ENCODE measurements at places on chromosomes 12 and 14.

- no peak for DNase-seq
These were observed 606.1 kb downstream of the SLC16A7 start for GRCh38 chr12:60201891-60202290.

- DNase-seq: no peak
These were observed 136.3 kb downstream of the DYRK2 start for GRCh38 chr12:67784831-67785230.

- DNase-seq: no peak
These were observed 56.3 kb downstream of the FGD4 start for GRCh38 chr12:32455607-32456071.

DNA sequence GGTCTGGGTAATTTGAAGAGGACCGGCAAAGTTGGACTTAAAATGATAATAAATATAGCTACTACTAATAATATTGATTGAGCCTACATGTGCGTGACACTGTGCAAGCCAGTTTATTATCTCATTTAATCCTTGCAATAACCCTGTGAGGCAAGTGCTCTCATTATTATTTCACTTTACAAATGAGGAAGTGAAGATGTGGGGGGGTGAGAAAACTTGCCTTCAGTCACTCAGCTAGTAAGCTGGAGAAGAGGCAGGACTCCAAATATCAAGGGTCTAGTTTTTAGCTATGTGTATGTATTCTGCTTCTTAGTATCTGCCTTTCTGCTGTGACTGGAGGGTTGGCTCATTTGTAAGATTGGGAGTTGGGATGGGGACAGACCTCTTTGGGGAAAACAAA, 39.2 kb downstream of the NPAS3 start:
- no peak for DNase-seq

DNA sequence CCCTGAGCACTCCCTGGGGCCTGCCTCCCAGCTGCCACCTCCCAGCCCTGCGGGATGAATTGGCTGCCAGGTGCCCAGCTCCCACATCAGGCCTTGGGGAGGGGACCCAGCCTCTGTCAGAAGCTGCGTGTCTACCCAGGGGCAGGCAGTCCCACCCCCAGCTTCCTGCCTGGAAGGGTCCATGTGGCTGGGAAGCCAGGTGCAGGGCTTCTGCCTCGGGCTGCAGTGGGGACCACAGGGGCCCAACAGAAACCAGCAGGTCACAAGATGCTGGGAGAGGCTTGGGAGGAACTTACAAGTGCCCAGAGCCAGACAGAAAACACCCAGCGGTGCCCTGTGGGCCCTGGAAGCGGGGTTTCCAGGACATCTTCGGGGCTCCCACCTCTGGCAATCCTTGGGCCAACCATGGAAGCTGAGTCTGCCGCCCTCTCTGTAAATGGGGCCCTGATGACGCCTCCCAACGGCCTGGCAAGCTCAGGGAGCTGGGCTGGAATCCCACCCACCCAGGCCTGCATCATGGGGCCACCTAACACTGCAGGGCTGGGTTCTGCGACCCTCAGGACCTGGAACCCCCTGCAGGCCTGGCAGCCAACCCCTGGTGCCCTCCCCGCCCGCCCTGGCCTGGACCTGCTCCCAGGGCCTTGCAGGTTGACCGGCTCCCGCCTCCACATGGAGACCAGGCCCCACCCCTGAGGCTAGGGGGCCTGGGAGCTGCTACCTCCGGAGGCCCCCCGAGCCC, 36.6 kb downstream of the CCNK start:
- no peak for DNase-seq

DNA sequence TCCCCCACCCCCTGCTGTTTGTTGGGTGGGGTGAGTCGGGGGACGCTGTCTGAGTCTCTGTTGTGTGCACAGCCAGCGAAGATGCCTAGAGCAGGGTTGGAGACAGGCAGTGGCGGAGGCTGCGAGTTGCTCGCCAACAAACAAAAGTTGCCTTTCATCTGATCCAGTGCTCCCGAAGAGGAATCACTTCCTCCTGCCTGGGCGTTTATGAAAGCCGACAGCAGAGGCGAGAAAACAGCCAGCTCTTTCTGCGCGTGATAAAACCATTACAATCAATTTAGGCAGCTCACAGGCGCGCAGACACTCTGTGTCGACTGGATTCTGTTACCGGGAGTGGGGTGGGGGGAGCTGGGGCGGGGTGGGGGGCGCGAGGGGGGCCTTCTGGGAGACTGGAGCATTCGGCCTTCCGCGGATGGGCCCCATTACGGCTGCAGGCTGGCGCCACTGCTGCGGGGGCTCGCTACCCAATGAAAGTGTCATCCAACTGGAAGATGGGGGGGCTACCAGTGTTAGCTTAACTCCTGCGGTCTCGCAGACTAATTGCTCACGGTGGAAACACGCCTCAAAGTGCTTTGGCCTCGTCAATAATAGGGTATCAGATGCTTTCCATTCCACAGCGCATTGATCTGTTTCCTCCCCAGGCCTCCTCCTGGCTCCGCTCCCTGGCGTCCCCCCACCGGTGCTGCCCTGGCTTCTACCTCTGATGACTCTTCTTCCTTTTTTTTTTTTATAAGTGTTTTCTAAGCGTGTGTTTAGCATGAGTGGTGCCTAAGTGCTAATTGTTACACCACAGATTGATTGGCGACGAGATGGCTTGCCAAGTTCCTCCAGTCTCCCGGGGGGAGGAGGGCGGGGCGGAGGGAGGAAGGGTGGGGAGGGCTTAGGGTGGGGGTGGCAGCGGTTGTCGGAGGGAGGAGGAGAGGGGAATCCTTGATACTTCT, 678.4 kb downstream of the MED13L start:
- DNase-seq: no peak

DNA sequence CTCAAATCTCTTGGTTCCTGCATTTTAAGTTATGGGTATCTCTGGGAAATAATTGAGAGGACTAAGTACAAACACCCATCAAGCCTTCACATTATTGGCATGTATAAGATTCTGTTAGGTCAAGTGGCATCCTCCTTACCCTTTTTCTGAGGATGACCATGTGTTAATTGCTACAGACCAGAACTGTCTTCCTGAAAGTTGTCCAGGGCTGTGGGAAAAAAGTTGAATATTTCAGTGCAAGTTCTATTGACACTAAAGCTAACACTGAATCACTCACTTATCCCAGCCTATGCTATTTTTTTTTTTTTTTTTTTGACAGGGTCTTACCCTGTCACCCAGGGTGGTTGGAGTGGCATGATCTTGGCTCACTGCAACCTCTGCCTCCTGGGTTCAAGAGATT, 130.1 kb upstream of the HIF1A start:
- DNase-seq: no peak

DNA sequence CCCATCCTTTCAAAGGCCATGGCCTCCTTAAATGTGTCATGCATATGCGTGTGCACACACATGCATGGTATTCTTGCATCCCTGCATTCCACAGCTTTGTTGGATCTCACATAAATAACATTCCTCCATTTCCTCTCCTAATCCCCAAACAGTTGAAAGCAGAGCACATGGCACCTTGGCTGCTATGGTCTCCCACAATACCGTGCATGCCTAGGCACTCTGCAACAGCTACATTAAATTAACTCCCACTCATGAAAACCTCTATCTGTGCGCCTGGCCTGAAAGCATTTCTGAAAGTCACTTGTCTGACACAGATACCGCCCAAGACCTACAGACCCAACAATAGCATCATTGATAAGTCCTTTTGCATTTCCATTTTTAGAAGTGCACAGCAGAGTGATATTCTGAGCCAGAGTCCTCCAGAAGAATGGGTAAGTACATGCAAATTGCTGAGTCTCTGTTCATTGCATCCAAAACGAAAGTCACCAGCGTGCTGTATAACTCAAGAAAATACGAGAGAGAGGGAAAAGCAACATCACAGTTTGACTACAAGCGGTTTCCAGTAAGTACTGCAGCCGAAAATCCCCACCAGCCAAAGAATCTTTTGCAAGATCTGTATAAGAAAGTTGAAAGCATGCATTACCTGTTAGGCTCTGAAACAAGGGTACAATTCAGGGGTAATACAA, 436 bp downstream of the ASB2 start:
- no peak for DNase-seq

GRCh38 chr12:32070370-32070769, 36.3 kb upstream of the BICD1 start:
- no peak for DNase-seq

GRCh38 chr12:120019197-120019596, 30.2 kb downstream of the BICDL1 start:
- DNase-seq: no peak

GRCh38 chr12:57839996-57840395, 6.5 kb downstream of the CTDSP2 start:
- no peak for DNase-seq

GRCh38 chr12:11973396-11973795, 97.3 kb upstream of the BCL2L14 start:
- no peak for DNase-seq

DNA sequence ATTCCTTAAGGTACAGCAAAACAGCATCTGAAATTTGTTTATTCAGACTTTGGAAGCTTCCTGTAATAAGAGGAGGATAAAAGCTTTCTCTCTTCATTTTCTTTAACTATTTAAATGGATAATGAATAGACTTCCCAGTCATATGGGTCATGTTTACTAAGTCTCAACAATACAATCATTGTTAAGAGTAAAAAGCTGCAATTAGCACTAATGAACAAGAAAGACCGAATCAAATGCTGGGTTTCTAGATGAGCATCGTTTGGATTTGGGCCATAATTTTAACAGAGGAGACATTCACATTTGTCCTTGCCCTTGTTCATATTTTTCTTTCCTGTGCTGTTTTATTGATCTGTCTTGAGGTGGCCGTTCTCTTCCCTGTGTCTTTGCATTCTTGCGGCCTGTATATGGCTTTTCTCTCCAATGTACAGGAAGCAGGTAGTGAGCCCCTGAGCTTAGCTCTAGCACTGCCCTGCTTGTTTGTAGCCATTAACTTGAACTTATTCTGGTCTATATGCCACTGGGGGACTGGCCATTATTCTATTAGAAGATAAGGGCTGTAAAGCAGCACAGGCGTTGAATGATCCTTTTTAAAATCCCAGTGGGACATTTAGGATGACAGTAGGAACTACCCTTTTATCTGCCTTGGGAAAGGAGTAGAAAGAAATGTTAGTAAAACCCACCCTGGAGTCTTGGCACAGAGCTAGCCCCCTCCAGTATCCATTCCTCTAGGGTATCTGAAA, 34.6 kb downstream of the ABHD12B start:
- no peak for DNase-seq
